ENCODE measurements at places on chromosomes 5 and 9. TPM values are rescaled to one million over a fixed set of nuclear protein-coding genes. Genes with fewer than 3 reads are reported as not detected.
A peak's percentile ranks its signal among the peaks of the same experiment; 100 is the strongest.

PDCD1LG2 gene
- total RNA-seq: not detected

RAD17 gene
- total RNA-seq: 28.8 TPM

TSSK1B gene
- not detected for total RNA-seq

- no peak overlapping the region for H3K27ac ChIP-seq
- DNase-seq: no peak
- H3K4me1 ChIP-seq: no peaks in the 10 kb centered on the region
Measured at GRCh38 chr5:128304791-128305190, 221.2 kb downstream of the SLC12A2 start.

GRCh38 chr9:7879551-7880245, 80.1 kb upstream of the DMAC1 start:
- H3K27me3 ChIP-seq: no peaks in the 10 kb centered on the region
- no peak overlapping the region for H3K4me3 ChIP-seq
- H3K27ac ChIP-seq: peak overlapping the region; percentile 17
- H3K36me3 ChIP-seq: peaks cover 6% of the 10 kb centered on the region
- H3K4me1 ChIP-seq: peaks cover 8% of the 10 kb centered on the region

DNA sequence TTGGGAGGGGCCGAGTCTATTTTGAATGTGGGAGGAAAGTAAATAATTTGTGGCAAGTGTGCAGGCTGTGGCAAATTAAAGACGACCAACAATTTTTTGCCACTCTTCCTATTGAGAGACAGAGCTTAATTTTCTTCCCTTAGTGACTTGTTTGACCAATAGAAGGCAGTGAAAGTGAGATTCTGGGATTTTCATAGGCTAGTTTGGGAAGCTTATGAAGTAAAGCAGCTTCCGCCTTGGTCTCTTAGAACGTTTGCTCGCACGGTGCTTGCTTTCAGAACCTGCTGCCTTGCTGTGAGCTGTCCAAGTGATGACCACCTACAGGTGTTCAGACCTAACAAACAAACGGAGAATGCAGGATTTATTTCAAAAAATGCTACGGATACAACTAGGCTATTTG, 6.7 kb upstream of the OR1N2 start:
- peaks cover 7% of the 10 kb centered on the region for H3K27me3 ChIP-seq
- peaks cover 7% of the 10 kb centered on the region for H3K36me3 ChIP-seq
- no peak for DNase-seq
- H3K4me3 ChIP-seq: no peak overlapping the region

DNA sequence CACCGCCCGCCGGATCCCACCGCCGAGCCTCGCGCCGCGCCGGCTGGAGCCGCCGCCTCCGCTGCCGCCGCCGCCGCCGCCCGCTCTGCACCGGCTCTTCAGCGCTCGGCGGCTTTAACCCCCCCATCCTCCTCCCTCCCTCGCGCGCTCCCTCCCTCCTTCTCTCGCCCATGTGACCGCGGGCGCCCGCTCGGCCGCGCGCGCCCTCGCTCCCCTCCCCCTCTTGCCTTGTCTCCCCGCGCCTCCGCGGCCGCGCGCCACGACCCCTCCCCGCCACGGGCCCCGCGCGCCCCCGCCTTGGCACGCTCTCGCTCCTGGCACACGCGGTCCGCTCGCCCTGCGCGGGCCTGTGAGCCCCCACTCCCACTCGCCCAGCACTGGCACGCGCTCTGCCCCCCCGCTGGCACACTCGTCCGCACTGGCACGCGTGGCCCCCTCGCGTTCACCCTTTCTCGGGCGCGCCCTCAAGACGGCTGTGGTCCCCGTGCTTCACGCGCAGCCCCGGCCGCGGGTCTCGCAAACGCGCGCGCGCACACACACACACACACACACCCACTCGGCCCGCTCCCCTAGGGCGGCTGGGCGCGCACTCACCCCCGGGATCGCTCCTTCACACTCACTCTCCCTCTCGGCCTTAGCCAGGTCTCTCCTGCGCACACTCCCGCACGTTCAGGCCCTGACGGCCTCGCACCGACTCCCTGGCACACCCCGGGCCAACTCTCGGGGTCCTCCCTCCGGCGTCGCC, at the start of gene CNTFR:
Gene CNTFR (minus strand): TSS at position 89 of the 745 bp plus-strand sequence. CDS start 20,743 bp downstream, outside the sequence.
- peak within 1 kb of the TSS; percentile 73 for H3K4me3 ChIP-seq
- H3K36me3 ChIP-seq: no peaks in the 10 kb centered on the region
- H3K27me3 ChIP-seq: peaks cover 81% of the 10 kb centered on the region
- peak; percentile 40 for DNase-seq
- H3K4me1 ChIP-seq: peaks cover 9% of the 10 kb centered on the region

- no peaks in the 10 kb centered on the region for H3K4me1 ChIP-seq
- no peak for DNase-seq
- H3K27me3 ChIP-seq: peaks cover 3% of the 10 kb centered on the region
- no peak overlapping the region for H3K4me3 ChIP-seq
Measured at GRCh38 chr9:95587021-95587964, 70.5 kb upstream of the PTCH1 start.

DNA sequence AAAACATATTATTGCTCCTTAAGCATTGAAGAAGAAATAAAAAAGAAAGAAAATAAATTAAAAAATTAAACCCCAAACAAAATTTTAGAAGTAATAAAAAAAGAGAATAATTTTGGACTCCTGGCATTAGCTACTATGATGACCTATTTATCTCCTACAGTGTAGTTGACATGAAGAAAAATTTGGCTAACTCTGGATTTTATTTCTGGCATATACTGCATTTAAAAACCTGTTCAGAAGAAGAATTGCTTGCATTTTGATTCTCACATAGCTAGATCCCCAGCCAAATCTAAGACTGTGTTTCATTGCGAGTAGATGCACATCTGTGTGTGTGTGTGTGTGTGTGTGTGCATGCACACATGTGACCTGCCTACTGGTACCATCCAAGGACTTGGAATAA, 30.1 kb upstream of the GABRG2 start:
- no peak for DNase-seq
- H3K4me1 ChIP-seq: no peaks in the 10 kb centered on the region
- H3K27ac ChIP-seq: no peak overlapping the region
- no peaks in the 10 kb centered on the region for H3K27me3 ChIP-seq
- no peak overlapping the region for H3K4me3 ChIP-seq

GRCh38 chr9:104860263-104860662, 67.7 kb downstream of the ABCA1 start:
- DNase-seq: no peak
- H3K4me3 ChIP-seq: no peak overlapping the region
- H3K4me1 ChIP-seq: peaks cover 4% of the 10 kb centered on the region
- H3K27me3 ChIP-seq: no peaks in the 10 kb centered on the region

Data from activated naive CD8-positive, alpha-beta T cell treated with anti-CD3 and anti-CD28 coated beads for 36 hours (primary cell).